ENCODE measurements at places on chromosomes 5 and 9.

- DNase-seq, result no peak
These were observed 391.1 kb downstream of the ADGRV1 start for GRCh38 chr5:90949469-90950358.

DNA sequence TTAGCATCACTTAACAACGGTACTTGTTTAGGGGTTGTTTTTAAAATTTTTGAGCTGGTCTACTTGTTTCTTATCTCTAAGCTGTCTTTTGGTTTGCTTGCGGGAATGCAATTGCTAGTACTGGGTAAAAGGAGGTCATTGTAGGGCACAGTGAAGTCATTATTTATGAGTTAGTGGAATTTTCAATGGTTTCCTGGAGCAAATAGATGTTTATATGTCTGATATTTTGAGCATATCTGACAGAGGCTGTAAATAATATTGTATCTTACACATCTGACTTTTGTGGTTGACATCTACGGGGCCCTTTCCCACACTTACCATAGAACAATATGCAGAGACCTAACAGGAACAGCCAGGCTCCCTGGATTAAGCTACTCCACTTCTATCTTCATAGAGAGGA lies 90.4 kb upstream of the IL6ST start:
- DNase-seq, result no peak

- DNase-seq, result peak; percentile 28
These were observed 39.8 kb downstream of the WDR41 start for GRCh38 chr5:77452351-77452750.

- DNase-seq, result peak; percentile 28
These were observed 333.7 kb downstream of the ELAVL2 start for GRCh38 chr9:23492126-23493002.

DNA sequence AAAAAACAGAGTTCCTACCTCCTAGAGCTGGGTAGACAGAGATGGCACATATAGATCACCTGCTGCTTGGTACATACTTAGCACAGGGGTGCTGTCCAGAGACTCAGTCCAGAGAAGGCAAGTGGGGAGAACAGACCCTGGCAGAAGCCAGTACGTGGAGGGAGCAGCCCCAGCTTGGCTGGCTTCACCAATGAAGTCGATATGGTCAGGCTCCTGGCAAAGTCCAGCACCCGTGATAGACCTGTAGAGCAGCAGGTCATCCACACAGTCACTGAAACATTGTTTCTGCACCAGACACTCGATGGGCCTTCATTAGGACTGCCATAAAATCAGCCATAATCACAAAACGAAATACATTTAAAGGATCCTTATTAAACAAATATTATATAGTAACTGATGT lies 45.8 kb downstream of the WHRN start:
- DNase-seq, result no peak

DNA sequence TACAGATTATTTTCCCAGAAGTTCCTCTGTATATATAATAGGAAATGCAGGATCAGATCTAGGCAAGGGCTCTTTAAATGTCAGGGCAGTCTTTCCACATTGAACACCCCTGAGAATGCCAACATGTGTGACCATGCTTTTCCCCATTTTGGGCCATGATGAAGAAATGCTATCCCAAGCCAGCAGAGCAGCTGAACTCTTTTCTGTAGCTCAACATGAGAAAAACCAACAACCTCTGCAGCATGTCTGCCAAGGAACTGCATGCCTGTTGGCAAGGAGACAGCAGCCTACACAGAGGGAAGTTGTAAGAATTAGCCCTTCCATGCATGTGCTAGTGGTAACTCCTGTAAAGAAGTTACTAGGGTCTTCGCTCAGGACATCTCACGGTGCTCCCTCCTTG lies 9.5 kb upstream of the IFNK start:
- peak; percentile 5 for DNase-seq

DNA sequence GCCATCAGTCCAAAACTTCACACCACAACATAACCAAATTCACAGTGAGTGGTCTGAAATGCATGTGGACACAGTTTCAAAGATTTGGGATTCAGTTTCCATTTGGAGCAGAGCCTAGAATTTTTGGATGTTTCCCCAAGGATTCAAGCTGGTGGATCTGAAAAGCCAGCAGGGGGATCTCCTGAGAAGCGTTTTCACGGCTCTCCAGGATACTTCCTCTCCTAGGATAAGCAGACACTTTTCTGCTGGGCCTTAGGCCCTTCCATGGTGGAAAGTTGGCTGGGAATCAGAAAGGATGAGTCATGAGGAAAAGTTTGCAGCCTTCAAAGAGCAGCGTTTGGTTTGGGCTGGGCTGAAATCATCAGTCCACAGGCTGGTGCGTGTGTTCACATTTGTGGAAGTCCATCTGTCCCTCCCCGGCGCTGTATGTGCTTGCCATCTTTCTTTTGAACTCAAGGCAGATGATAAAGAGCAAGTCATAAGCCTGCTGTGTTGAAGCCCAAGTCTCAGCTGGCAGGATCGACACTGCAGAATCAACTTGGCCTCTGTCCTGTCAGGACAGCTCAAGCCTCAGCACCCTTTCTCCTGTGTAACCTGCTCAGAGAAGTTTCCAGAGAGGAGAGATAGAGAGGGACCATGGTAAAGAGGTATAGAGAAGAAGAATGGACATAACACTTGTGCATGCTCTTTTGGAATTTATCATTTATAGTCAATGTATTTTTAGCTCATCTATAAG lies 152.6 kb upstream of the MSX2 start:
- peak; percentile 76 for DNase-seq

- no peak for DNase-seq
These were observed 7.1 kb downstream of the NFX1 start for GRCh38 chr9:33297432-33297831.

- DNase-seq, result no peak
These were observed 703.9 kb downstream of the BRINP1 start for GRCh38 chr9:118665226-118665919.

GRCh38 chr9:32839013-32839885 lies 55.9 kb downstream of the TMEM215 start:
- peak; percentile 13 for DNase-seq

DNA sequence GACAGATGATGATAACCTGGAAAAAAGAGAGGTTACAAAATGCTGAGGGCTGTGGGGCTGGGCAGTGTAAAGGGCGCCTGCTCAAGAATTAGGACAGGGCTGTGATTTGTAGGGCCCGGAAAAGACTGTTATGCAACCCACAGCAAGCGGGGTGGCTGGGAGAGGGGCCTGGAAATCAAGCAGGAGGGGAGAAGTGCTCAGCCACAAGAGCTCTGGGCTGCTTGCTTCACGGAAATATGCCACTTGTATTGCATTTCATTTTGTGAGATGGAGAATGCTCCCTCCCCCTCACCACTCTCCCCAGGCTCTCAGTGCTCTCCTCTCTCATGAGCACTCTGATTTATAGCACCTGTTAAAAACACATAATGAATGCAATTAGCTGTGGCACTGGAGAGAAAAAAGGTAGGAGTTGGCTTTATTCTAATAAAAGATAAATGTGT lies 8.4 kb upstream of the HAND1 start:
- no peak for DNase-seq

DNA sequence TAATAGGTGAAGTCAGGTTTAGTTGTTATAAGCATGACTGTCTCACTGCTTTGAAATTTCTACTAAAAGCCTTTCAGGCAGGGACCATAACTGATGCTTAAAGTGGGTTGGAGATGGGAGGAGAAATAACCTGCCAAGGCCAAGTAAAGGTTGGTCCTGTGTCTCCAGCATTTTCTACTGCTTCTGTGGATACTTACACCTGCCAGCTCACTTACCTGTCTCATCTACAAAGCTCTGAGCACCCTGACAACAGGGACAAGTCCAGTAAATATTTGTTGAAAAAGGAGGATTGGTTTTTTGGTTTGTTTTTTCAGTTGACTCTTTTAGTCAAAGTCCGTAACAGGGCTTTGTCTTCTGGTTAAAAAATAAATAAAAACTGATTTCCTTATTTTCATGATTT lies 38.6 kb downstream of the GRAMD2B start:
- no peak for DNase-seq

GRCh38 chr9:95261890-95262289 lies 55.6 kb downstream of the FANCC start:
- no peak for DNase-seq

DNA sequence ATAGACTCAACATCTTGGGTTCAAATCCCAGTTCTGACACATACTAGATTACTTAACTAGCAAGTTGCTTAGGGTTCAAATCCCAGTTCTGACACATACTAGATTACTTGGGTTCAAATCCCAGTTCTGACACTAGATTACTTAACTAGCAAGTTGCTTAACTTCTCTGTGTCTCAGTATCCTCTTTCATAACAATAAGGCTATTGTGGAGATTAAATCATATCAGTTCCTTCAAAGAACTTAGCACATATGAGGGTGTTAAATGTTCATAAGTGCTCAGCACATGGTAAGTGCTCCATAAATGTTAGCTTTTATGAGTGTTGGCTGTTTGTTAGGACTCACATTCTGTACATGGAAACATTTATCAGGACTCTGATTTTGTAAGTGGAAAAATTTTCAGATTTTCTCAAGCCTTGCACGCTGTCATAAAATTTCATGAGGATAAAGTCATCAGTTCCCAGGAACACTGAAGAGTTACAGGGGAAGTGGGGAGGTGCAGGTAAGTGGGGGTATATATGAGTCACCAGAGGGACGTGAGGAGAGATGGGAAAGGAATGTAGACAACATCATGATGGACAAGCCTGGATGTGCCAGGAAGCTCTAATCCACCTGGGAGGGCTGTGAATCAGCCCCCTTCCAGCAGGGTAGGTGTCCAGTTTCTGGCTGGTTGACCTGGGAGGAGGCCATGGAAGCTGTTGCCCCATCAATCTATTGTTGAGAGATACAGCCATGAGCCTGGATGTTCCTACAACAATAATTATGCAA lies 532.2 kb upstream of the WWC1 start:
- peak; percentile 88 for DNase-seq

DNA sequence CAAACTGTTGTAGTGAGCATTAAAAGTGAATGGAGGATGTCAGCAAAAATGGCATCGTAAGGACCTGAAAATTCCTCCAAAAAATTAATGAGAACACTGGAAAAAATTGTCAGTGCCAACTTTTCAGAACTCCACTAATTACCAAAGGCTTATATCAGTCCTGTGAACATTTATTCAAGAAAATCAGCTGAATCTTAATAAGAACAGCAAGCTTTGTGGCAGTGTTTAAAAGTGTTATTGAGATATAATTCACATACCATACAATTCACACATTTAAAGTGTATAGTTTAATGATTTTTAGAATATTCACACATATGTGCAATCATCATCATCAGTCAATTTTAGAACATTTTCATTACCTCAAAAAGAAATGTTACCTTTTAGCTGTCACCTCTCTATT lies 57.6 kb downstream of the G3BP1 start:
- no peak for DNase-seq

DNA sequence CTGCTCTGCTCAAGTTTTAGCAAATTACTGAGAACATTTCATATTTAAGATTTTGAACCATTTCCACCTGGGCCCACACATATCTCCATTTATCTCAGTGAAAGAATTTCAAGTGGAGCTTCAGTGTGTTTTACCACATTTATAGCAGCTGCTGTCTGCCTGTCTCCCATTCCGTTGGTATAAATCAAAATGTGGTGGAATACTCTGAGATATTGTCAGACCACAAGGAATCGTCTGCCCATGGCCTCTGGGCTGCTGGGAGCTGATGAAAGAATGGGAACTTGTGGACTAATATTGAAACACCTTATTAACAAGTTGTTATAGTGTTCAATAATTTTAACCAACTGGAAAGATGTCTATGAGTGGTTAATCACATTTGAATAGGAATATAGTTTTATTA lies 33.3 kb downstream of the MAST4 start:
- no peak for DNase-seq

DNA sequence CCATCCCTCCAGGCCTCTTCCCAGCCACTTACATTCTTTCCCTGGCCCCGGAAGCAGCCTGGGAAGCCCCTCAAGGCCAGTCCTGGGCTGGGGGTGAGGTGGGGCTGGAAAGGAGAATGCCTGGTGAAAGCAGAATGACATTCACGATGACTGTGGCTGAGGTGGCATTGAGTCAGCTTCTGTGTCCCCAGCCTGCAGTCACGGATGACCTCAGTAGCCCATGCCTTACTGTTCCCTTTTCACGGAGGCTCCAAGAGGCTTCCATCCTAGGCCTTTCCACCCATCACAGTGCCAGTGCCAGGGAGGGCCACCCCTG lies 2.7 kb downstream of the PRDM12 start:
- no peak for DNase-seq

- no peak for DNase-seq
These were observed 15.0 kb upstream of the VAV2 start for GRCh38 chr9:134007150-134007549.

- DNase-seq, result peak; percentile 45
These were observed 112.3 kb downstream of the GCNT1 start for GRCh38 chr9:76571288-76571687.

- peak; percentile 92 for DNase-seq
These were observed 14.3 kb downstream of the CEL start for GRCh38 chr9:133075925-133076630.

- no peak for DNase-seq
These were observed 28.2 kb downstream of the HTR4 start for GRCh38 chr5:148626081-148626613.

DNA sequence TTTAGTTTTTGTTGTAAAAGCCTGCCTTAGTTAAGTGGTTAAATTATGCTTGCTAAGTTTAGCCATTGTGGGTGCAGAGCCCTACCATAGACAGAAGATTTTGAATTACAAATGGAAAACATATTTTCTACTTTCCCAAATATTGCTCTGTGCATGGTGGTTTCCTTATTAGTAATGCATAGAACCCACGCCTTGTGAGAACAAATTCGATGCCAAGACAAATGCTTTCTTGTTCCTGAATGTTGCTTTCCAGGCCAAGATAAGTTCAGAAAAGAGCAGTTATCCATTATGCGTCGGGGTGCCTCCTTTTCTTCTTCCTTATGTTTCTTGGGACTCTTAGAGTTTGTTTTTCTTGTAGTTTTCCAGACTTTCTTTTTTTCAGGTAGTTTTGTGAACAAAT lies 31.0 kb upstream of the GARNL3 start:
- no peak for DNase-seq

DNA sequence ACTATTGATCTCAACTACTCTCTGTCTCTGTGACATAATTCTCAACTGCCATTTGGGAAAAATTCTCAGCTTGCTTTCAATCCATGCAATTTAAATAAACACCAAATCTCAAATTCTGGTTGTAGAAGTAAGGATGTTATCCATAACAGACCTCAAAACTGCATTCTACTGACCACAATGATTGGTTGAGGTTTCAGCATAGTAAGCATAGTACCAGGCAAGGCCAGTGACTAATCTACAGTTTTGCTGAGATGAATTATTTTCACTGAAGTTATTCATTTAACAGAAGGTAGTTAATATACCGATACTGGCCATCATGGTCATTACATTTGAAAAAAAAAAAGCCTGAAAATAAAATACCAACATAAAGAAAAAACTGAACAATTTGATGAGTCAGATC lies 488.0 kb upstream of the CDH18 start:
- DNase-seq, result no peak

GRCh38 chr5:148965511-148966265 lies 97.2 kb downstream of the SH3TC2 start:
- DNase-seq, result peak; percentile 98

Measured in AG10803 (cell line).